Substantia nigra (tissue), 51 donors: ENCODE measurements at places on chromosomes 2 and 18.

DNA sequence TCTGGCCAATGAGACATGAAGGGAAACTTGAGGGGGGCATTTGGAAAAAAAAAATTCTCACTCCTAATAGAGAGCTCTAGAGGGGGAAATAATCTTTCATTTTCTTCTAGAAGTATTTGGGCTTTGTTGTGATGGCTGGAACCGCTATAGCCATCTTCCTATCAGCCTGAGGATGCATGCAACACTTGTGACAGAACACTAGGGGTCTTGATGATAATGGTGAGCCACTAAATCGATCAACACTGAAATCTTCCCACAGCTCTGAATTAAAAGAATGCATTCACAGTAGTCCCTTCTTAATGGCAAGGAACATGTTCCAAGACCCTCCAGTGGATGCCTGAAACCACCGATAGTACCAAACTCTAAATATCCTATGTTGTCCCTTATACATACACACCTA is 325.3 kb downstream of the LNPK start:
- no peak for DNase-seq

DNA sequence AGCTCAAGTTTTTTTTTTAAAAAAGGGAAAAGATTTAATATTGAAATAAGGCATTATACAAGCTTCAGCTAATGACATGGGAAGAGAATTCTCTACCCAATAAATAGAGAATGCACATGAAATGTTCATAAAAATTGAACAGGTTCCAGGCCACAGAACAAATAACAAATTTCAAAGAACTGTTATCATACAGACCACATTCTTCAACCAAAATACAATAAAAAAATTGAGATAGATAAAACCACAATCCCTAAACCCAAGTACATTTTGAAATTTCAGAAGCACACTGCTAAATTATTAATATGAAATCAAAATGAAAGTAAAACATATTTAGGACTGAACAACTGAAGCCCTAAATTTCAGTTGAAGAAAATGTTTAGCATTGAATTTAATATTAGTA is 89.6 kb downstream of the BCL2 start:
- no peak for DNase-seq

DNA sequence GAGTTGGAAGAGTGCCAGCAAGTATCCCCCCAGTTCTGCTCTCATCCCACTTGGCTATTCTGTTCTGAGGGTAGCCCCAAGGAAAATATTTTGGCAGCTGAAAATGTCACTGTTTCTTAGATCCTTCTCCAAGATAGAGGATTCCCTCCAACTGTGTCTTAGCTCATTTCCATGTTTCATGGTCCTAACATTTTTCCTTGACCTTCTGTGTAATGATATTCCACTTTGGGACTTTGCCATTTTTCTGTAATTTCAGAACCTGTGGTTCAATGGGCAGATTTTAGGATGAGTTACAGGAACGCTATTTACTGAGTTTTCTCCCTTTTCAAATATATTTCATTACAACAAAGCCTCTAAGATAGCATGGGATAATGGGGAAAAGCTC is 34.7 kb downstream of the NHEJ1 start:
- no peak for DNase-seq

DNA sequence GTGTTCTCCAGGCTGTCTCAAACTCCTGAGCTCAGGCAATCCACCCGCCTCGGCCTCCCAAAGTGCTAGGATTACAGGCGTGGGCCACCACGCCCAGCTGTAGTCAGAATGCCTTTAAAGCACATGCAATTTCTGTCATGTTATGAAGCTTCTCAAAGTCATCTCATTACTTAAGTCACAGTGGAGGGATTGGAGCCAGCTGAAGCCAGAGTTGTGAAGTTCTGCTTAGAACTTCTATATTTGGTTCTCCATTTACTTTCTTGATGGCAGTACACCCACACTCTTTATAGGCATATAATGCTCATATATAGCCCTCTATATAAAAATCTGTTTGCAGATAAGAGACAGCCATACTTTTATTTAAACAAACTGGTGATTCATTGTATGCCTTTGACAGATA is 68.8 kb upstream of the CWC22 start:
- DNase-seq: no peak
